Myocyte (in vitro differentiated cells): ENCODE measurements at places on chromosomes 6 and 20.

- DNase-seq, result peak; percentile 64
These were observed 69.9 kb upstream of the DDR1 start for GRCh38 chr6:30814146-30815040.

DNA sequence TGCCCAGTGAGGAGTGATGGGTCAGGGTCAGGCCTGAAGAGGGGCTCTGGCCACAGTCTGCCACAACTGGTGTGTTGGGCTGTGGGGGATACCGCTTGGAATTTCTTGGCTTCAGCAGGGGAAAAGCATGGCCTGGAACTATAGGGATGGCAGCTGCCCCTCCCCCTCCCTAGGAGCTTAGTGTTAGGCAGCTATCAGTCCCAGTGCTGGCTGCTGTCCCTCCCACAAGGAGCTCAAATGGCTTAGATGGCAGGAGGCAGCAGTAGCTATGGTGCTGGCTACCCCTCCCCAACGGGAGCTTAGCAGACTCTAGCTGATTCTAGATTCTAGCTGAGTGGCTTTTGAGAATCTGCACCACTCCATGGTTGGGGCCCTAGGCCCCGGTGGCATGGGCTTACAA lies 414.5 kb upstream of the HSF2 start:
- DNase-seq, result no peak

- no peak for DNase-seq
These were observed 12.3 kb upstream of the RPN2 start for GRCh38 chr20:37166867-37167266.

DNA sequence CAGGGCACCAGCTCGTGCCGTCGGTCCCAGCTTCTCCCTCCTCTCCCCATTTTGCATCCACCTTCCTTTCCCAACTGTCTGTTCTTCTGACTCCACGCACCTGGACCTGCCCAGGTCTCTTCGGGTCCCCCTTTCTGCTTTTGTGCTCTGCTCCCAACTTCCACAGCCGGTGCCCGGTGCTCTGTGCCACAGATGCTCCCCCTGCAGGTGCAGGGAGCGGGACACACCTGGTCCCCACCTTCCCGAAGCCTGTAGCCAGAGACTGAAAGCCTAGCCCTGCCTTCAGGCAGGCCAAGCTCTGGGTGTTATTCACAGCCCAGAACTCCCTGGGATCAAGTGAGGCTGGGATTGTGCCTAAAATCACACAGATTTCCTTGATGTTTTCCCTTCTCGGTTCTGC lies 24.6 kb upstream of the BMP7 start:
- no peak for DNase-seq

DNA sequence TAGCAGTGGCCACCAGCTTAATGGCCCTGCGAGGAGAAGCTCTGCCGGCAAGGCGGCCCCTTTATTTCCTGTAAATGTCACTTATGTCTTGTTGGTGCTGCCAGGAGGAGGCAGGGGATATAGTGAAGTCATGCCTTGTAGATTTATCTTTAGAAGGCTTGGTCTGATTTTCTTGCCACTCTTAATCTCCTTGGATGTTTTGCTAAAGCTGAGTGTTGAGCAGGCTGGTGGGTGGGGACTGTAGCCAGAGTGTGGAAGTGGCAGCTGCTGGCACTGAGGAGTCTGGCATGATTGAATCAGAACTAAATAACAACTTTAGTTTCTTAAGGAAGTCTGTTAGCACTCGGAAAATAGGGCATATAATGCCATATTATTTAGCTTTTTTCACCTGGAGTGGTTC lies 77.9 kb downstream of the PHF20 start:
- DNase-seq, result peak; percentile 73

DNA sequence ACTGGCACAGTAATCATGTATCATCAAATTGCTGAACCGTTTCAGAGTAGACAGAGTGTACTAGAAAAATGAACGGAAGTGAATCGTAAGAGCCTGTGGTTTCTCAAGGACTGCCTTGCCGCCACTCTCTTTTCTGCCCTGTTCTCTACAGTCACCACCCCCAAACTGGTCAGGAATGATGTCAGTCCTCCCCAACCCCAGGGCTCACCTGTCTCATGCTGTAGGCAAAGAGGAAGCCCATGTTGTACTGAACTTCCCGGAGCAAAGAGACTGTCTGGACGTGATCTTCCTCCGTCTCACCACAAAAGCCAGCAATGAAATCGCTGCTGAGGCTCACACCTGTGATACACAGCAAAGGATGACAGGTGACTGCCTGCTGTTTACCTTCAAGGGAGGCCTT lies 31.0 kb downstream of the CDK5RAP1 start:
- no peak for DNase-seq

DNA sequence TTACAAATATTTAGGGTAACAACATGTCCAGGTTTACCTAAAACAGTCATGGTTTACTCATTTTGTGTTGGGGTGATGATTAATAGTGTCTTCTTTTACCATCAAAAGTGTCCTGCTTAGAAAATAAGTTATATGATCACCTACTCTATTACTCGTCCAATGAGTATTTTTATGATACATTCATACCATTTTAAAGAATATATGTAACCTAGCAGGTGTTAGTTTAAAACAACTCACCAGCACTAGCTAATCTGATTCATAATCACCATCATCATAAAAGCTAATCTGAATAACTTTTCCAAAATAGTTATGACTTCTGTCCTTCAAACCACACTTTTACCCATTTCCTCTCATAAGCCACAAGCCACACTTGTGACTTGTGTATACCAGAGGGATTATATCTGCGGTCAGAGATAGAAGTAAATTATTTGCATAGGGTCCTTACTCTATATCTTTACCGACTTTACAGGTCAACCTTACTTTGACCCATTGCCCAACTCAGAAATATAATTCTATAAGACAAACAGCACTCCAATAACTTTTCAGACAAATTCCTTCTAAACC lies 33.3 kb upstream of the NRN1 start:
- DNase-seq, result no peak

- no peak for DNase-seq
These were observed 438.1 kb downstream of the HACE1 start for GRCh38 chr6:104421650-104422049.

GRCh38 chr6:88445188-88445965 lies 279.2 kb upstream of the CNR1 start:
- DNase-seq, result no peak

DNA sequence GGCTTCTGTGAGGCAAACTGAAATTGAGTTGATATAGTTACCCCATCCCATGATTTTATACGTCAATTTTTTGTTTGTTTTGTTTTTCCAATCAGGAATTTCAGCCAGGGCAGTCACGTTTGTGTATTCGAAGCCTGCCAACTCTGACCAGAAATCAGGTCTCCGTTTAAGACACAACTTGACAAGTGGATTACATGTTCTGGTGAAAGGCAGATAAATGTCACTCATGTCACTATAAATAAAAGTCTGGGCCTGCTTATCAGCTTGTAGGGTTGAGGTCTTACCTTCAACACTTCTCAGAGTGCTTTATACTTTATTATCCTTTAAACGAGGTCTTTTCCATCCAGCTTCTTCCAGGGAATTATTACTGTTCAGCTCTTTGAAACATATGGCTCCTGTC lies 8.4 kb upstream of the XRN2 start:
- DNase-seq, result no peak

GRCh38 chr20:13029687-13030375 lies 21.1 kb downstream of the SPTLC3 start:
- peak; percentile 95 for DNase-seq

DNA sequence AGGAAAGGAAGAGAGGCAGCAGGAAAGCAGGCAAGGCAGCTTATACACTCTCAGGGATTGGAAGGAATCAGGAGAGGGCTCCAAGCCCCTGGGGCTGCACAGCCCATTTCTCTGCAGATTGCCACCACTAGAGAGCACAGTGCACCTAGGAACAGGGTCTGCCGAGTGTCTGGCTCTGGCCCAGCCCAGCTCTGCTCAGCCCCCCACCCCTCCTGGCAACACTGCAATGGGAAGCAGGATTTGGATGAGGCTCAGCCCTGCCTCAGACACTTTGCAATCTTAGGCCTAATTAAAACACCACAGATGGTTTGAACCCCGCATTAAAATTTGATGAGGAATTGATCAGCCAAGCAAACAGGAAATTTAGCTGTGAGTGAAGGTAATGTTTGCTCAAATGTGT lies 252.7 kb downstream of the DHX35 start:
- DNase-seq, result no peak

DNA sequence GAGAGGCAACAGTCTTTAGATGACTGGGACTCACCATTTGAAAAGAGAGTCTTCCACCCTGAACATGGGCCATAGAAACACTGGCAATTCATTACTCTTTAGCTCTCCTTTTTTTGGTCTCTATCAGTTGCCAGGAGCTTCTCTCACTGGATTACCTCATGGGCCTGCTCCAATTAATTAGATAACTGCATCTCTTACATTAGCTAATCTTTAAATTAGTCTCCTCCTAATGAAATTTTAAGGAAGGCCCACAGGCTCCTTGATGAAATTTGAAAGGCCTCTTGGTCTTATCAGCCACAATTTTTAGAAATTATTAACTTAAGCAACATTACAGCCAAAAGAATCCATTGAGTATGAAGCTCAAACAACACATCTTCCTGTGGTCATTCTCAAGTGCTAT lies 184.4 kb downstream of the UNC5CL start:
- no peak for DNase-seq

- DNase-seq, result no peak
These were observed 540.5 kb upstream of the NOX3 start for GRCh38 chr6:155996151-155996550.

GRCh38 chr6:106880952-106881351 lies 93.6 kb downstream of the CD24 start:
- no peak for DNase-seq

GRCh38 chr6:111210194-111210728 lies 123.0 kb downstream of the SLC16A10 start:
- peak; percentile 85 for DNase-seq

DNA sequence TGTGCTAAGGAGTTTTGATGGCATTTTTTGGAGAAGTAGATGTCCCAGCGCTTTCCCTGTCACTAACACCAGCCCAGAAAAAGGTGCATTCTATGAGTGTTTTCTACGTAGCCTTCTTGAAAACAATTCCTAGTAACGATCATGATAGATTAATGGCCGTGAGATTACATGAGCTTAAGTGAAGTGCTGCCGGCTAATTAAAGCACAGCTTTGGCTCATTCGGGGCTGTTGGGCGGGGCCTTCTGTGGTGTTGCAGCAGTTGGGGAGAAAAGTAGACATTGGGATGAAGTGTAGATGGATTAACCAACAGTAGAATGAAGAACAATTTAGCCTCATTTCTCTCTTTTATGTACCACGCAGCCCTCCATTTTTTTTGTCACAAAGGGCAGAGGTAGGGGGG lies 20.8 kb upstream of the TRAF3IP2 start:
- peak; percentile 69 for DNase-seq
